ENCODE measurements at places on chromosomes 5 and 9.

- DNase-seq: no peak
These were observed 54.5 kb downstream of the CFAP77 start for GRCh38 chr9:132464547-132464946.

GRCh38 chr5:16894236-16895057 is 41.6 kb downstream of the MYO10 start:
- DNase-seq: no peak

DNA sequence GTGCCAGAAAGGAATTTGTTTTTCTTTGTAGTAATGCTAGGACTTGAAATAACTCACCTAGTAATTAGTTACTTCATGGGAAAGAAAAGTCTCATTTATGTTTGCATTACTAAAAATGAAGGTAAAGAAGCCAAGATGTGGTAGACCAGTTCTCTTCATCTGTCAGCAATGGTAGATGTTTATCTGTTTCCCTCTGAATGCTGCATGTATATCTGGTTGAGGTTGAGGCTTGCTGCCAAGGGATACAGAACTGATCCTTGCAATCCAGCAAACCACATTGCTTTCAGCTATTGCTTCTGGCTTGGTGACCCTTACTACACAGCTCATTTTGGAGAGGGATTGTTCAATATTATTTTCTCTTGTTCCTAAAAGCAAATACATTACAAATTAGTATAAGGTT is 73.6 kb downstream of the ZNF474 start:
- DNase-seq: no peak

DNA sequence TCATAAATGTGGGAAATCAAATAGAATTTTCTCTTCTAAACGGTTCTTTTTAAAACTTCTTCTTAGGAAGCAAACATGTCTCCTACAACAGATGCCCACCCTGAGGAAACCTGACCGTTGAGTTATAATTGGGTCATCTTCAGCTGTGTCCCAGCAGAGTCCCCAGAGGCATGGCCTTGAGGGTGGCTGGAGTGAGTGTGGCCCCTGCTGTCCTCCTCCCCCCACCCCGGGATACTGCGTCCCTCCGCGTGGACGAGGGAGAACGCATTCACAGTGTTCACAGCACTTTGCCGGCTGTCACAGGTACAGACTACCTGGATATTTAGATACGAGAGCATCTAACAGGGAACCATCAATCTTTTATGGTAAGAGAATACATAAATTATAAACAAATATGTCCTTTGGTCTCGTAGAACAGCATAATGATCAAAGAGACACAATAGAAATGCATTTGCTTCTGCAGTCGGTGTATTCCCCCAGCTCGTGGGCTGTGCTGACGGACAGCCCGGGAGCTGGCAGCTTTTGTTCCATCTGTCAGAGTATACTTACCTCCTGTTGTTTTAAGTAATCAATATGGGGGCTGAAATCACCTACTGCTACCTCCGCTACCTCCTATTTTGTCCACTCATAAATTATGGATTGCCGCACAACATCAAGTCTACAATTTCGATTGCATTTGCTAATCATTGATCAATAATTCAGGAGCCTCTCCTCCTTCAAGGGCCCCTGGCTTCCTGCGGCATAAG is 214.7 kb downstream of the IRX2 start:
- DNase-seq: no peak
